ENCODE measurements at places on chromosomes 1 and 21.

GRCh38 chr1:7127322-7128075 lies 342.2 kb downstream of the CAMTA1 start:
- DNase-seq: no peak

GRCh38 chr21:44626673-44627143 lies at the start of gene KRTAP10-9:
Gene KRTAP10-9, plus strand, starts transcription at chr21:44627093. Its CDS starts 79 bp downstream, at chr21:44627172.
- DNase-seq: no peak

GRCh38 chr1:54273795-54274163 lies 73.8 kb downstream of the MRPL37 start:
- DNase-seq: no peak

DNA sequence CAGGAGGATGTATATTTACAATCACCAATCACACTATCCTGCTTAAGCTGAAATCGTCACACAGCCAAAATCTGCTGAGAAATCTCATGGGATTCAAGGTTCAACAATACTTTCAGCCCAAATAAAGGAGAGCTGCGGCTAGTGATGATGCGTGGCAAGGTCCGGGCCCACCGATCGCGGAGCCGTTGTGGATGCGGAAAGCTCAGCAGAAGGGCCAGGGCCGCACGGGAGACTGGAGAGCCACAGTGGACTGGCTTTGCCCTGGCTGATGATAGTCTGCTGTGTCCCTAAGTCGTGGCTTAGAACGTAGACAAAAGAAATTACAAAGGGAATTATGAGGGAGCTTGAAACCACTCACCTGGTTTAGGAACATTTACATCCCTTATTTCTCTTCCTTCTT lies 48.0 kb upstream of the SSX2IP start:
- DNase-seq: no peak

DNA sequence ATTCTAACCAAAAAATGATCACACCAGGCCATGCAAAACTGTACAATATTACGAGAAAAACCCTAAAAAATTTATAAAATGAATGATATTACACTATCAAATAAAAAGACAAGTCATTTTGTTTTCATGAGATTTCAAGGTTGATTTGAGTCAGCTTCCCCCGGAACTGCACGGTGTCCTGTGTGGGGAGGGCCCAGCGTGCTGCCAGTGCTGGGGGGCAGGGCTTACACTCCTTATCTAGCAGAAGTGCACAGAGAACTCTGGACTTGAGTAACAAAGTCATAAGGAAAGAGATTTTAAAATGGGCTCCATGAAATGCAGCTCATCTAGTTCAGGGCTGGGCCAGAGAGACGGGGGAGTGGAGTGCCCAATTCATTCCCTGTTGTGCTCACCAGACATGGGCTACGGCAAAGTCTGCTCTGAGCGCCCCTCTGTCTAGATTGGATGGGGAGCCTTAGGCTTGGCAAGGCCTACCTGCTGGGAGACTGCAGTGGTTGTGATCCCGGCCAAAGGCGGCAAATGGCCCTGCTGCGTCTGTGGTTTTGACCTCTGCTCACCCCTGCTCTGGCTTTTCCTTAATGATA lies 50.1 kb downstream of the COQ8A start:
- no peak for DNase-seq

- DNase-seq: no peak
Measured at GRCh38 chr1:157193219-157193618, 55.0 kb upstream of the ETV3 start.

DNA sequence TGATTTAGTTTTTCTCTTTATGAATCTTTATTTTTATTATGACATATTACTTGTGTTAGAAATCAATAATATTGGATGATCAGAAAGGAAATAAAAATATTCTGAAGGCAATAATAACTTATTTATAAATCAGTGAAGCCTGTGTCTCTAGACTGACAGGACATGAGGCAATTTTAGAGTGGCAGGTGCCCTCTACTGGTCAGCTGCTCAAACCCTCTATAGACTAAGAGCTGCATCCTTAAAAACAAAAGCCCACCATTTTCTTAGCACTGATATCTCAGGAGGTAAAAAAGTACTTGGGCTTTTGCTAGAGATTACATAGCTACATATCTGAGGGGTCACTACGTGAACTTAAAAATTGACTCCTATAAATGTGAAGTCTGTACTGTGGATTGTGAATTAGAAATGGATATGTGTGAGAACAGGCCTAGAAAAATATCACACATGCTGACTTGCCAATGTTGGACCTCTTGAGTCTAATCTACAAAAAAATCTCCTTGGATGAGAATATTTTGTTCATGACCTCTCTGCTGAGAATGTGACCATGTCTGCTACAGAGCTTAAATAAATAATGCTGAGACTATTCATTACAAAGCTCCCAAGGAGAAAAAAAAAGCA lies 597.9 kb upstream of the ADAMTS5 start:
- DNase-seq: no peak

- no peak for DNase-seq
Measured at GRCh38 chr1:45573231-45573804, 10.5 kb upstream of the NASP start.

GRCh38 chr1:23799570-23800399 lies 769 bp downstream of the GALE start:
- DNase-seq: no peak

- DNase-seq: no peak
Measured at GRCh38 chr1:51729824-51730301, 113.0 kb downstream of the OSBPL9 start.

DNA sequence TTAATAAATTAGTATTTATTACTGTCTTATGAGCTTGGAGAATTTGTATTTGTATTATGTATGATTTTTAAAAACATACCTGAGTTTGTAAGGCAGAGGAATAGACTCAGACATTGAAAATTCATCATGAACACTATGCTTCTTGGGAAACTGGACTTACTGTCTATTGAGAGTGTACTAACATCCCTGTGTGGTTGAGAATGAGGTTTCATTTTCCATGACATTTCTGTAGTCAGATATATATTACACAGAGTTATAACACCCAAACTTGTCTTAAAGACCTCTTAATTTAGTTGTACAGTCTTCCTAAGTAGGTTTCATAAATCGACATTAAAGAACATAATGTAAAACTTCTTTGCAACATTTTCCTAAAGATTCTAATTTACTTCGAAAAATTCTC lies 30.0 kb downstream of the PPP2R5A start:
- no peak for DNase-seq
